Suppressor macrophage treated with lipopolysaccharide for 1 hour (primary cell): ENCODE measurements at places on chromosomes 7 and 10.

DNA sequence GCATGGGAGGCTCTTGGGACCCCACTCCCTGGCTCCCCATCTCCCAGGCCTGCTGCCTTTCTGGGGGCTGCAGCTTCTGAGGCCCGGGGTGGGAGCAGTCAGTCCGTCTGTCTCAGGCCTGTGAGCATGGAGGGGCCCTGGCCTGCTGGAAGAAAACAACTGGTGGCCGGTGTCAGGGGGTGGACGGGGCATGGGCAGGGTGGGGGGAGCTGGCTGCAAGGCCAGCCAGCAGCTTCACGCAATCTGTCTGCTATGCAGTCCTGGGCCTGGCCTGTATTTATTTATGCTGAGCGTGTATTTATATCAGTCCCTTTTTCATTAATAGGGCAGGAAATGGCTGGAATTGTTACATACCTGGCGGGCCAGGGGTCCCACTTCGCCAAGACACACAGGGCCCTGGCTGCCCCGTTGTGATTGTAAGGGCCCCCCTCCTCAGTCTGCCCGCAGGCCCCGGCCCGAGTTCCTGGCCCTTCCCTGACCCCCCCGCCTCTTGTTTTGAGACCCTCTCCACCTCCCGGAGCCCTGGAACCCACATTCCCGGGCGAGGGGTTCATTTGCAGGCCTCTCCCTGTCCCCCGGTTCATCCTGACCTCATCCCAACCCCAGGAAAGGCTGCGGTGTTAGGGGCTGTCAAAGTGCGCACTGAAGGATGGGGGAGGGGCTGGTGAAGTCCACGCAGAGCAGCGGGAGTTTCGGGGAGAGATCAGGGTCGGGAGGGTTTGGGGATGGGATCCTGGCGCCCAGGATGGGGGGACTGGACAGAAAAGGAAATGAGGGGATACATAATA lies 8.2 kb downstream of the TMEM270 start:
- DNase-seq: no peak

DNA sequence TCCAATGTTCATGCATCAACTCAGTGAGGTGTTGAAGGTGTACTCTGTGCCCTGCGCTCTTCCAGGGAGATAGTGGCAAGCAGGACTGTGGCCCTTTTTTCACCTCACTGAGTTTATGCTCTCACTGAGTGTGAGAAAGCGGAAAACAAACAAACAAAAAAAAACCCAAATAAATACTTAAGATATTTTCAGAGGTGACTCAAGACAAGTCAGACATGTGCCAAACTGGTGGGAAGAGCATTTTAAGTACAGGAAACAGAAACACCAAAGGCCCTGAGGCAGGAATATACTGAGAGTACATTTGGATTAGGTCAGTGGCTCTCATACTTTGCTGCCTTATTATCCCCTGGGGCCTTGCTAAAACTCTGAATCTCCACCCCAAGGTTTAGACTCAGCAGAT lies 111.9 kb upstream of the IGFBP3 start:
- no peak for DNase-seq

GRCh38 chr7:12130609-12131008 lies 80.5 kb upstream of the TMEM106B start:
- DNase-seq: no peak

- no peak for DNase-seq
These were observed 73.7 kb upstream of the SKAP2 start for GRCh38 chr7:26937939-26938623.

DNA sequence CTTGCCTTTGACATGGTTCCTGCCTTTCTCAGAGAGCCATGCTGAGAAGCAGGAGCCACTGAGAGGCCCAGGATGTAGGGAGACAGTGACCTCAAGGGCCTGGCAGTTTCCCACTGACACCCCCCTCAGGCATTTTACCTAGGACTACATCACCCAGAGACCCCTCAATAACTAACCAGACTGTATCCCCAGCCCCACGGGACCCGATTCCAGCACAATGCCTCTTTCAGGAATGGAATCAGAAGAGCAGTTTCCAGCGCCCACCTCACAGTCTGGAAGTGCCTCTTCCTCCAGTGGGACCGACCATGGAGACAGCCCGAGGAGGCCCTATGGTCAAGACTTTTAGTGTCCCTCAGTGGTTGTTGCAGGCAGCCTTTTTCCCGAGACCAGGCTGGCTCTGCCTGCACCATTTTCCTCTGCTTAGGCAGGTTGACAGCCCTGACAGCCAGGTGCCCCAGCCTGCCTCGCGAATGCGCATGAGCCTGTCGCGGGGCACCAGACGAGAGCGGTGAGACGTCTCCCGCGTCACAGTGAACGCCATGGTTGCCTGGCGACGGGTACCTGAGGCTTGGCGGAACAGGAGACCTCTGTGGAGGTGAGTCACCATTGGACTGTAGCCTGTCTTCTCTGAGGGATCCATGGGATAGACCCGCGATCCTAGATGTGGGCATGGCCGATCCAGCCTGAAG lies 28.4 kb upstream of the ZNF273 start:
- DNase-seq: no peak

GRCh38 chr10:15802375-15802949 lies 57.8 kb downstream of the MINDY3 start:
- no peak for DNase-seq

GRCh38 chr10:114492351-114493037 lies 88.2 kb upstream of the AFAP1L2 start:
- DNase-seq: no peak

GRCh38 chr7:156907656-156908055 lies 14.7 kb upstream of the LMBR1 start:
- DNase-seq: no peak

- peak; percentile 68 for DNase-seq
These were observed 180.2 kb upstream of the FZD1 start for GRCh38 chr7:91083855-91084644.

GRCh38 chr10:122362621-122363020 lies 11.9 kb upstream of the PLEKHA1 start:
- no peak for DNase-seq

GRCh38 chr7:40165216-40165615 lies 30.4 kb downstream of the SUGCT start:
- no peak for DNase-seq

DNA sequence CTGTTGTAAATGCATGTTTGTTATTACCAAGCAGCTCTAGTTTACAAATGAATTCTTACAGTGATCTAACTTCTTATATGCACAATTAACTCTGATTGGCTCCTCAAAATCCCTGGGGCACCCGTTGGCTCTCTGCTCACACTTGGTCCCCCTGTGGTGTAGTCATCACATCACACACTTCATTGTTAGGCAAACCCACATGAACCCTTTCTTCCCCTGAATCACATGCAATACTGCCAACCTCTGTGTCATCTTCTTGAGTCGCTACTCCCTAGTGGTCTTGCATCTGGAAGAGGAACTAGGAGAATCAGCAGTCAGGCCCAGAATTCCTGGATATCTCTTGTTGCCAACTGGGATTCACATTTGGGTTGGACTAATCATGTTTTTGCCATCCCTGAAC lies 73.1 kb downstream of the CD36 start:
- DNase-seq: peak; percentile 63

DNA sequence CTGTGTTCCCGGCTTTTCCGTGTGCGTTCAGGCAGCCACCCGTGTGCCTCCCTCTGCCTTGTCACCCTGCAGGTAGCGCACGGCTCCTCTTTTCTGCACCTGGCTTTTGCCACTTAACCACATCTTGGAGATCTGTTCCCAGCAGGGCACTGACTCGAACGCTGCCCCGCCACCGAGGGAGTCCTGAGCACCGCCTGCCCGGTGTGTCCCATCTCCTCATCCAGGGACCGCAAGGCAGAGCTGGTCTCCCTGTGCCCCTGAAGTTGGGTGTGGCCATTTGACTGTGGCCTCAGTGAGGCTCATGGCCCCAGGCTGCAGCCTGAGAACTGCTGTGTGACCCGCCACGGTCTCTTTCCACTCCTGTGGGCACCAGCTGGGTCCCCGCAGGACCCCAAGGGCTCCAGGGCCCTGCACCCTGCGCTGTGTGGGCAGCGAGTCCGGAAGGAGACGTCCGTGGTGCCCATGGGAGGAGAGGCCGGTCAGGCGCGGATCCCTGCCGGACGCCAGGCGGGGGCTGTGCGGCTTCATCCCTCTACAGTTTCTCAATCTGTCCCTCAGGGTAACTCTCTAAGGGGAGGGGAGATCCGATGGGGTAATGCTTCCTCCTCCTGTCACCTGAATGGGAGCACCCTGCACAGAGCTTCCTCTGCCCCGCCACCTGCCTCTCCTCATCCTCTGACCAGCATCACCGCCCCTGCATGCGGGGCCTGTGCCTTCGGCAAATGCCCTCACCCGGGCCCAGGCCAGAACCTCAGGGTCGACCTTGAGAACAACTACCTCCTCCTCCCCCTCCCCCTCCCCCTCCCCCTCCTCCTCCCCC lies 1.8 kb upstream of the INTS1 start:
- DNase-seq: peak; percentile 34

GRCh38 chr10:131238669-131239280 lies 72.7 kb downstream of the TCERG1L start:
- DNase-seq: no peak

- DNase-seq: no peak
These were observed 669.9 kb downstream of the AUTS2 start for GRCh38 chr7:70268179-70268578.

DNA sequence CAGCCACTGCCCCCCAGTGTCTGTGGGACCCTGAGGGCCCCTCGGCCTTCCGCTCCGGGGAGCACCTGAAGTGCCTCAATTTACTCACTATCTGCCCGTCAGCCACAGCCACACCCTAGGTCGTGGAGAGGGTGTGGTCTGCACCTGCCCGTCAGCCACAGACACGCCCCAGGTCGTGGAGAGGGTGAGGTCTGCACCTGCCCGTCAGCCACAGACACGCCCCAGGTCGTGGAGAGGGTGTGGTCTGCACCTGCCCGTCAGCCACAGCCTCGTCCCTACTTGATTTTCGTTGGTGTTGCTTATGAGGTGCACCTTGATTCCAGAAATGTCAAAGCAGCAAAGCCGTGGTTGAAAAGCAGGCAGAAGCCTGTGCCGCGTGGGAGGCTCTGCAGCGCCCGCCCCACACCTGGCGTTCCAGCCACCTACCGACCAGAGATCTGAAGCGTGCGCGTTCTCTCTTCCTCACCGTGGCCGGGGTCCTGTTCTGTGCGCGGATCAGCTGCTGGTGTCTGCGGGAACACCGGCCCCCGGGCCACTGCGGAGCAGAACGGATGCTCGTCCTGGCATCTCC lies 101.6 kb downstream of the DYNC2I1 start:
- no peak for DNase-seq

DNA sequence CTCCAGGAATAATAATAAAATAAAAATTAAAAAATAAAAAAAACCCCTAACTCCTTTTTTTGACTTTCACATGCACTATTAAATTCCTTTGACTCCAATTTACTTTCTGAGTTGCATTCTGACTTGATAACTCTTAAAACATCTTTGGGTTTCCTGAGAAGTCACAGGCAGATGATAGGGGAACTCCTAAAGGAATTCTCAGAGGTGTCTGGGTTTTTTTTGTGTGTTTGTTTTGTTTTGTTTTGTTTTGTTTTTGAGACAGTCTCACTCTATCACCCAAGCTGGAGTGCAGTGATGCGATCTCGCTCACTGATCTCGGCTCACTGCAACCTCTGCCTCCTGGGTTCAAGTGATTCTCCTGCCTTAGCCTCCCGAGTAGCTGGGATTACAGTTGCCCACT lies 52.7 kb upstream of the APBB1IP start:
- no peak for DNase-seq

- peak; percentile 13 for DNase-seq
These were observed 255.6 kb downstream of the ZEB1 start for GRCh38 chr10:31574577-31574976.

DNA sequence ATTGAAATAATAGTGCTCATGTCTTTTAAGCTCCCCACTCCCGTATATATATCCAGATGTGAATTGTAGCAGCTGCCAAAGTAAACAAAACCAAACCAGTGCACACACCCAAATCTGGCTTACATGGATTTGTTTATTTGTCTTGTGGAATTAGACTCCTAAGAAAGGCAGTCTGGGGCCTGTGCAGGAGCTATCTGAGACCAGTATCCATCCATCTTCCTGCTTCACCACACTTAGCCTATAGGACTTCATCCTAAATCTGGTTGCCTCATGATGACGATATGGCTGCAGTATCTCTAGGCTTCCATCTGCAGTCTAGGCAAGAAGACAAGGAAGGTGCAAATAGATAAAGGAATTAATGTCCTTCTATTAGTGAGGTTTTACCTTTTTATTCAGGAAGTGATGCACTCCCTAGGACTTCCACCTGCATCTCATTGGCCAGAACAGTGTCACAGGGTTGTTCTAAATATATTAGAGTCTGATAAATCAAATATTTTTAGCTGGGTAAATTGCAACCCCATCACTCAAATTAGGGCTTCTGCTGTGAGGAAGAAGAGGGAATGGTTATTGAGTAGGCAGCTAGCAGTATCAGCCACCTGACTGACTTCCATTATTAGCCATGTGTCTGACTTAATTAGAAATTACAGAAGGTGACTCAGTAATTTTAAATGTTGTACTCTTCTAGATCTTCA lies 6.0 kb downstream of the WIPF3 start:
- no peak for DNase-seq

- DNase-seq: no peak
These were observed 39.4 kb upstream of the AGR3 start for GRCh38 chr7:16921151-16921550.

DNA sequence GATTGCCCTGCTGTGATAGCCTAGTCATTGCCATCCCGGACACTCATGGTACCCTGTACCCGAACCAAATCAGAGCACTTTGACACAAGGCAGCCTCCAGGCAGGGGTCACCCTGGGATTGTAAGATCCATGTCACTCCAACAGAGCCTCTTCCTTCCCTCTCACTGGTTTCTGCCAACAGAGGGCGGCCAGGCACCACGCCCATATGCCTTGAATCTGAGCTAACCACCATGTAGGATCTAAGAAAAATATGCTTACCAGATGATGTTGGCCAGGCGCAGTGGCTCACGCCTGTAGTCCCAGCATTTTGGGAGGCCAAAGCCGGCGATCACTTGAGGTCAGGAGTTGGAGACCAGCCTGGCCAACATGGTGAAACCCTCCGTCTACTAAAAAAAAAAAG lies 389.2 kb upstream of the KLF6 start:
- DNase-seq: no peak

GRCh38 chr10:81215498-81215897 lies 659.5 kb upstream of the NRG3 start:
- no peak for DNase-seq

- DNase-seq: peak; percentile 29
These were observed 128.0 kb downstream of the USP6NL start for GRCh38 chr10:11483201-11484148.

DNA sequence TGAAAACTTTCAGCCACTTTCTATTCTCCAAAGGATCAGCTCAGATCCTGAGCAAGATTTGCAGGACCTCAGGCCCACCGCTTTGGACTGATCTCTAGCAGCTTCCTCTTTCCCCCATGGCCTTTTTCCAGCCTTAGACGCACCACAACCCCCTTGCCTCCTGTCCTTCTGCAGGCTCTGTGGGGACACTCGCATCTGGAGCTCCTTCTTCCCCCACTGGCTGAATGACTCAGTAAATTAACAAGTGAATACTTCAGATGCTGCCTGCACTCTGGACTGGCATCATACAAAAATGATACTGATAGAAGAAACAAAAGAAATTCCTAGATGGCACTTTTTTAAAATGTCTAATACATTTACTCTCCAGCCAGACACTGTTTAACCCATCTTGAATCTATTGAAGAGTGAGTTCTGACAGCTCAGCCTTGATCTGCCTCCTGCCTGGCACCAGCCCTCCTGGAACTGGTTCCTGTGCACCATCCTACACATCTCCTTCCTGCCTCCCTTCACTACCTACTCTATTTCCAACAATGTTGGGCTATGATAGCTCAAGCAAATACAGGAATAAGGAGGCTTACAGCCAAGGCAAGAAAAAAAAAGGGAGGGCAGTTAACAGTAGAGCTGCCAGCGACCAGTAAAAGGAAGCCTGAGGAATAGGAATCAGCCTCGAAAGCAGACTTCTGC lies 3.3 kb downstream of the FRMPD2 start:
- DNase-seq: no peak
